ENCODE measurements at places on chromosomes 2 and 18. TPM values are rescaled to one million over a fixed set of nuclear protein-coding genes. Genes with fewer than 3 reads are reported as not detected.

HMSD gene
- not detected for total RNA-seq

LRRFIP1 gene
- total RNA-seq: 104 TPM

TWIST2 gene
- 2.6 TPM for total RNA-seq

ARHGAP25 gene
- 9.4 TPM for total RNA-seq

DNA sequence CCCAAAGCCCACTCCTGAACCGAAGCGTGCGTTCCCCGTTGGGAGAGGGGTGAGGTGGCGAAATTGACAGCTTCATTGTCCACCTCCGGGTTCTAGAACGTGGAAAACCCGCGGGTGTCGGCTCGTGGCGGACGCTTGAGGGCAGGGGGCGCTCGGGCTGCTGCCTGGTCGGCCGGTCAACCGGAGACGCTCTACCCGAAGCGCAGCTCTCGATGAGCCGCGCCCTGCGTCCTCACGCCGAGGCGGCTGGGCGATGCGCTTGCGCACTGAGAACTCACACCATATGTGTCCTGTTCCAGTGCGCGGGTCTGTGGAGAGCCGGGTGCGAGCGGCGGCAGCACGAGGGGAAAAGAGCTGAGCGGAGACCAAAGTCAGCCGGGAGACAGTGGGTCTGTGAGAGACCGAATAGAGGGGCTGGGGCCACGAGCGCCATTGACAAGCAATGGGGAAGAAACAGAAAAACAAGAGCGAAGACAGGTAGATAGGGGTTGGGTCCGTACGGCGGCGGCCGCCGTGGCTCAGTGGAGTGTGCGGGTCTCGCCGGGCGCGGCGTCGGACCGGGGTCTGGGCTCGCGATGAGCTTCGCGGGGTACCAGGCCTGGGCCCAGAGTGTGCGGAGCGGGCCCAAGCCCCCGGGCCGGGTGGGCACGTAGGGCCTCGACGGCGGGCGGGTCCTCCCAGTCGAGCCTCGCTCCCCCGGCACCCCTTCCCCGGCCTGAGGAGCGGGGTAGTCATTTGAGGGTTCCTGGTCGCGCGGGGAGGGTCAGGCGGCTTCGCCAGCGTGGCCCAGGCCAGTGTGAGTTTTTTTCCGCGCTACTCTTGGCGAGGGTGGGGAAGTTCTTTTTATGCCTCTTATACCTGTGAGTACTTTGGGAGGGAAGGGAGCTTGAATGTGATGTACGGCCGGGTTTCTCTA lies at the start of gene EIF5B:
Gene EIF5B, plus strand, starts transcription at position 277 of the 916 bp plus-strand sequence. Its CDS starts 166 bp downstream, at position 443.
- peak; percentile 98 for DNase-seq

GRCh38 chr2:54387059-54387991 lies 68.8 kb upstream of the SPTBN1 start:
- peak; percentile 68 for DNase-seq

GRCh38 chr2:54588244-54588899 lies 132.2 kb downstream of the SPTBN1 start:
- DNase-seq: no peak

DNA sequence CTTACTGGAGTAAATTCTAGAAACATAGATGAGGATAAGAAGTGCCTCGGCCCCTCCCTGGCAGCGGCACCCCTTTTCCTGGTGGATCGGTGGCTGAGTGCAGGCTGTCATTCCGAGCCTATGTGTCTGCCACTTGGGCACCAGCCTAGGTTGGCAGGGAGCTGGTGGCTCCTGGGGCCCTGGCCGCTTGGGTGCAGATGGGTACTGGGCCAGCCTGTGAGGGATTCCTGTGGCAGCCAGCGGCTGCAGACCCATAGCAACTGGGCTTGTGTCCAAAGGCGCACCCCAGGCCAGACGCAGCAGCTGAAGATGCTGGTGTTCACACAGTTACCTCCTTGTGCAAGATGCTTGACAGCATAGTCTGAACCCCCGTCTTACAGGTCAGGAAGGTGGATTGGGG lies 2.8 kb downstream of the SNORC start:
- DNase-seq: no peak

DNA sequence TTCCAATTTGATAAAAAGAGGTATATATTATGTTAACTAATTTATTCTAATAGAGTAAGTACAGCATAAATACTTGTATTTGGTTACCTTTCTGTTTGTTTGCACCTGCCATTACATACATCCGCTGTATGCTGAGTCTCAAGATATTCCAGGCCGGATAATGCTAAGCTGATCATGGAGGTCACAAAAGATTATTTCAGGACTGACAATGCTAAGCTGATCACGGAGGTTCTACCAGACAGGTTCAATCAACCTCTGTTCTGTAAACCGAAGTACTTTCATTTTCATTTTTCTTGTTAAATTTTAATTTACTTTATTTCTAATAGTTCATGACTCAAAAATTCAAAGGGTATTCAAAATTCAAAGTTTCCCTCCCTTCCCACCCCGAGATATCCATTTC lies 31.1 kb downstream of the PNO1 start:
- no peak for DNase-seq

- DNase-seq: no peak
These were observed 86.2 kb upstream of the FIGN start for GRCh38 chr2:163822033-163822432.

GRCh38 chr2:98548920-98549818 lies 59.1 kb downstream of the COA5 start:
- no peak for DNase-seq

- no peak for DNase-seq
These were observed 471.9 kb upstream of the TNP1 start for GRCh38 chr2:217331523-217332416.

GRCh38 chr18:46426679-46427047 lies 230.4 kb downstream of the LOXHD1 start:
- DNase-seq: no peak

Measured in Right ventricle myocardium inferior (tissue), 1 donor.